ENCODE measurements at places on chromosomes 11 and 22.
A peak's percentile ranks its signal among the peaks of the same experiment; 100 is the strongest.

GRCh38 chr11:71986131-71986530 is 12.6 kb upstream of the IL18BP start:
- no peak for DNase-seq

DNA sequence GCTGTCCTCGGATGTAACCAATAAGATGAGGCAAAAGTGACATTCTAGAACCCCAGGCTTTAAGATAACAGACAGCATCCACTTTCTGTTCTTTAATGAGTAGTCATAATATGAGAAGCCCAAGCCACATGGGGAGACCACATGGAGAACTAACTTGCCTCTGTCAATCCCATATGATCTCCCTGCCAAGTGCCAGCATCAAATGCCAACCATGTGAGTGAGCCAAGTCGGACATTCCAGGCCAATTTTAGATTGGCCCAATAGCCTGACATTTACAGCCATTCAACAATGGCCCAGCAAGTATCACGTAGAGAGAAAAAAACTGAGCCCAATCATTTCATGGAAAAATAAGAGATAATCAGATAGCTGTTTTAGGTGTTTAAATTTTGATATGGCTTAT is 2048.3 kb upstream of the RAG2 start:
- no peak for DNase-seq

DNA sequence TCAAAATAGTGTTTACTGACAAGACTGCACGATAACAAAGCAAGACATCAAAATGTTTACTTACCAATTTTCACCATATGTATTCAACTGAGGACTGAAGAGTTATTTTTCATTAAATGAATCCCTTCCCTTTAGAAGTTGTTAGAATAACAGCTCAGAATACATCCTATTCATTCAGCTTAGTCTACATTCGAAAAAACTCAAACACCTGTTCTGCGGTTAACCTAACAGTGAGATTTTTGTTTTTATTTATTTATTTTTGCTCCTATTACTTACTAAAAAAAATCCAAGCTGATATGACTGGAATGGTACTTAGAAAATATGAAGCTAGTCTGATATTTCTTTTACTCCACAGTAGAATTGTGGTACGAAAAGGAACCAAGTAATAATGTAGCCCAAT is 10.0 kb downstream of the KCNA4 start:
- no peak for DNase-seq

DNA sequence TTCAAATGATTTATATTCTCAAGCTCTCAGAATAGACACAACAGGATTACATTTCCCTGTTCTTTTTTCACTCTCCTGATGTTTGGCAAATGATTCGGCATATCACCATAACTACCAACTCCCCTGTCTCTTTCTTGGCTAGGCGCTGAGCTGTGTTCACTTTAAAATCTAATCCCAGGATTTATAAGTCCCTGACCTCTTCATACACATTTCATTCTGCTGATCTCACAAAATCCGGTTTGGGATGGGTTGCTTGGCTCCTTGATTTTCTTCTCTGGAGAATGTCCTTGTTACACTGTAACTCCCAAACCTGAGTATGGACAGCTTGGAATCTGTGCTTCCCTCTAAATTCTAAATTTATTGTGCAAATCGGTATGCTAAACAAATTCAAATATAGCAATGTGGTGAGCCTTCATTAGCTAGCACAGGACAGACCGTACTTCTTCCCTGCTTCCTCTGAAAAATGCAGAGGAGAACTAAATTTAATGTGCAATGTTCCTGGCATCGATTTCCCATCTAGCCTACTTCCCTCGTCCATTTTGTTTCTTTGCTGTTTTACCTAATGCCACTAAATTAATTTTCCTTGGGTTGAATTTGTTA is 858.5 kb upstream of the FAT3 start:
- DNase-seq = no peak

GRCh38 chr22:26097840-26098239 is 71.4 kb upstream of the SEZ6L start:
- no peak for DNase-seq

GRCh38 chr22:37808294-37808657 is 542 bp downstream of the GCAT start:
- DNase-seq = no peak

DNA sequence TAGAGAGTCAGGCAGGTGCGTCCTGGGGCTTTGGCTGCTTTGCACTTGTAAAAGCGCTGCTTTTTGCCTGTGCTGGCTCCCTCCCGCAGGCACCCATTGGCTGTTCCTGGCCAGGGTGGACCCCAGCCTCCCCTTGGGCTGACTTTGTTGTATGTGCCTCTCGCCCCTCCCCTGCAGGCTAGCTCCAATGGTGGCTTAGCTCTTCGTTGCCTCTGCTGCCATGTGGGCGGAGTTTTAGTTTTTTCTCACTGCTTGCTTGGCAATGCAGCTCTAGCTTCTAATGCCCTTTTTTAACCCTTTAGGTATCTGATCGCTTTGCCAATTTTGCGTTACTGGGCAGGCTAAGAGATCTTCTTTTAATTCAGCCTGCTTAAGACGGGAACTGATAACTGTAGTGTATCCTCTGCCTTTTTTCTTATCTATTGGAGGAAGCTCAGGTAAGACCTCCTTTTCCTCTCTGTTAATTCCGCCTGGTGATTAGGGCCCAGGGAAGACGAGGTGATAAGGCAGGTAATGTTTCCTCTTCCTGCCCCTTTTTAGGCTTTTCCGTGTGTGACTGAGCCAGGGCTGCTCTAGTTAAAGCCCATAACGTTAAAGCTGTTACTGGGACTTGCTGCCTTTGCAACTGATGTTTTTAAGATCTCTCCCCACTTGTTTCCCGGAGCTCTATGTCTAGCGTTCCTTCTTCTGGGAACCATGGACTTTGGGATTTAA is 11.7 kb upstream of the GLYATL1 start:
- peak; percentile 75 for DNase-seq

DNA sequence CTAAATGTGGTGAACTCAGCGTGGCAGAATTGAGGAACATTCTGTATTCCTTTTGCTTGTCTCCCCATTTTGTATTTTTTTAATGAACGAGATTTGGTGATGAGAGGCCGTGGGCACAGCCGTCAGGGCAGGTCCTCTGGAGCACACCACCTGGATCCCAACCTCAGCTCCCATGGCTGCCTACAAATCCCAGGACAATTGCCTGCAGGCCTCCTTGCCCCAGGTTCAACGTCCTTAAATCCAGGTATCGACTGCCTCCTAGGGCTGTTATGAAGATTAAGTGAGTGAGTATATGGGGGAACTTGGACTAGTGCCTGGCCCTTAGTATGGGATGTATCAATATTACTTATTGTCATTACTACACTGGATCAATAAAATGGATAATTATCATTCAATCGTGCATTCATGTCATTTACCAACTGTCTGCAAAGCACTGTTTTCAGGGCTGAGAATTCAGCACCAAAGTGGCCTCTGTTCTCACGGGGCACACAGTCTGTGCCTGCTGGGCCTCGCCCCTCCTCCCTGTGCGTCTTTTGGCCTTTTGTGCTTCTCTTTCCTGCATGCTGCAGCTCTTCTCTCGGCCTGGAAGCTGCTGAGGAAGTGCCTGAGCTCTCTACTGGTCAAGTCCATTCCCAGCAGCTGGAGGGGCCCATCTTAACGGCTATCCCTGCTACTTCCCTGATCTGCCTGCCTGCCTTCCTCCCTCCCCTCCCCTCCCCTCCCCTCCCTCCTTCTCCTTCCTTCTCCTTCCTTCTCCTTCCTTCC is 1343.7 kb downstream of the BRD1 start:
- no peak for DNase-seq

GRCh38 chr11:62120001-62120400 is 3.8 kb upstream of the INCENP start:
- no peak for DNase-seq

DNA sequence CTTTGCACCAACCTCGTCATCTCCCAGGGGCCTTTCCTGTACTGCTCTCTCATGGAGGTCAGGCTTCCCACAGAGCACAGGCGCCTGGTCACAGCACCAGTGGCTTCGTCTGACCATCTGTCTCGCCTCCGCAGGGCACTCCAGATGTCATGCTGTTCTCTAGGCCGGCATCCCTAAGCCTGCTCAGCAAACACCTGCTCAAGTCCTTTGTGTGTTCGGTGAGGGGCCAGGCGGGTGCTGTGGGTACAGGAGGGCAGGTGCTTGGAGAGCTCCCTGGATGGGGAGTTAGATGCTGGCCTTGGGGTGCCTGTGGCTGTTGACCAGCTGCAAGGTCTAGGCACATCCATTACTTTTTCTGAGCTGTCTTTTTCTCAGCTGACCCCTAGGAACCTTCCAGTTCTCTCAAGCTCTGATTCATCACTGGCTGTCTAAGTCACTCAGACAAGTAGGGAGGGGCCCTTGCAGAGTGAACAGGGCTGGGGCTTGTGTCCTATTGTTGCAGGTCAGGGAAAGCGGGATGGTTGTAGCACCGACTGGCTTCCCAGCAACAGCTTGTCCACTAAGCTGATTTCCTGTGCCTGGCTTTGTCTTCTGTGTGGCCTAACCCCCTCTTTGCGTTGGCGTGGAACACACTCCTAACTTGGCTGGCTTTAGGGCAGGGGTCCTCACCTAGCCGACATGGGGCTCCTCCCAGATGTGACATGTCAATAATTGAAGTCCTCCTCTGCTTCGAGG is 9.2 kb downstream of the CLDN5 start:
- DNase-seq = no peak

- no peak for DNase-seq
Measured at GRCh38 chr11:12673601-12673923, 659 bp upstream of the TEAD1 start.

- DNase-seq = no peak
Measured at GRCh38 chr11:122804796-122805195, 33.5 kb upstream of the CRTAM start.

- no peak for DNase-seq
Measured at GRCh38 chr22:19555651-19556050, 31.4 kb upstream of the CLDN5 start.

- DNase-seq = no peak
Measured at GRCh38 chr11:96257036-96257435, 86.0 kb downstream of the MAML2 start.

DNA sequence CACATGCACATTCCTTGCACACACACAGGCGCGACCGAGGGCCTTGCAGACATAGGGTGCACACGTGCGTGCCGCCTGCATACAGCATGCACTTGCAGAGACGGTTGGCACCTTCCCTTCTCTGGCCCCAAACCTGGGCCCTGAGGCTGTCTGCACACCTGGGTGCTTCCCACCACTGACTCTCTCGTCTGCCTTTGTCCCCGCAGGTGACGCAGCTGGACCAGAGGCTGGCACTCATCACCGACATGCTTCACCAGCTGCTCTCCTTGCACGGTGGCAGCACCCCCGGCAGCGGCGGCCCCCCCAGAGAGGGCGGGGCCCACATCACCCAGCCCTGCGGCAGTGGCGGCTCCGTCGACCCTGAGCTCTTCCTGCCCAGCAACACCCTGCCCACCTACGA is 38.0 kb downstream of the CDKN1C start:
- no peak for DNase-seq

GRCh38 chr11:121417055-121417551 is 35.0 kb upstream of the SORL1 start:
- peak; percentile 92 for DNase-seq

- DNase-seq = peak; percentile 45
Measured at GRCh38 chr11:83159902-83160865, 3.3 kb downstream of the PCF11 start.

- DNase-seq = peak; percentile 62
Measured at GRCh38 chr11:313787-314553, at the start of gene IFITM1. IFITM1 (plus strand) TSS chr11:314040; CDS start chr11:314171, 131 bp downstream.

DNA sequence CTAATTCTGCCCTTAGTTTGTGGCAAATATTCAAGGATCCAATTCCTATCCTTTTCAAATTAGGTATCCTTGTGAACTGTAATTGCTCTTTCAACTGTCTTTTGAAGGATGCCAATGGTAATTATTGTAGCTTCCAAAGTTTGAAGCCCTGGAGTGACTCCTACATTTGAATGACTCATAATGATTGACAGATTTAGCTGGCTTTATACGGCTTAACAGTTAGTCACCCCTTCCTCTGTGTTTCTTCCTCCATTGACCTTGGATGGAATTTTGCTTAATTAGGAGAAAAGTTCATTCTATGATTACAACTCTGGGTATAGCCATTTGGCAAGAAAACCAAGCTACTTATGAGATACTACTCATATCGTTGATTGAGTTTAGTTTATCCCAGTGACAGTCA is 639.3 kb upstream of the KIRREL3 start:
- no peak for DNase-seq

- peak; percentile 44 for DNase-seq
Measured at GRCh38 chr22:42368379-42369249, 63.6 kb downstream of the NFAM1 start.

DNA sequence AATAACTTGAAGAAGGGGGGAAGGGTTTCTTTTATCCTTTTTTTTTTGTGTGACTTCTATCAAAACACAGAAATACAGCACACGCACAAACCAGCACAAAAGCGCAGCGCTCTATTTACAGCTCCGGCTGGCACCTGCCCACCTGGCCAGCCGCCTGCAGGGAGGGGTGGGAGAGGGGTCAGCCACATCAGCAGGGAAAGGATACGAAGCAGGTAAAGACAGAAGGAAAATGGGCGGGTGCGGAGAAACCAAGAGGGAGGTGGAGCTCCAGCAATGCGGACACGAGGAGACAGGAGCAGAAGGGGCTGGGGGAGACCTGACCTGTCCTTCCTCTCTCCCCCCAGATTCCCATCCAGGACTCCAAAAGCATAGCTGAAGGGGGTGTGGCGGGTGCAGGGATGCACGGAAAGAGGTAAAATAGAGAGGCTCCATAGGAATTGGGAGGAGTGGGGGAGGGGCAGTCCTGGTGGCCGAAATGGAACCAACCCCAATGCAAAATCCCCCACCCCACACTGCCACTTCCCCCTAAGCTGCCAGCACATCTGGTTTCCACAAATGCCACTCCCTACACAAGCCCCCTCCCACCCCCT is 14.1 kb downstream of the CXCR5 start:
- DNase-seq = peak; percentile 19

DNA sequence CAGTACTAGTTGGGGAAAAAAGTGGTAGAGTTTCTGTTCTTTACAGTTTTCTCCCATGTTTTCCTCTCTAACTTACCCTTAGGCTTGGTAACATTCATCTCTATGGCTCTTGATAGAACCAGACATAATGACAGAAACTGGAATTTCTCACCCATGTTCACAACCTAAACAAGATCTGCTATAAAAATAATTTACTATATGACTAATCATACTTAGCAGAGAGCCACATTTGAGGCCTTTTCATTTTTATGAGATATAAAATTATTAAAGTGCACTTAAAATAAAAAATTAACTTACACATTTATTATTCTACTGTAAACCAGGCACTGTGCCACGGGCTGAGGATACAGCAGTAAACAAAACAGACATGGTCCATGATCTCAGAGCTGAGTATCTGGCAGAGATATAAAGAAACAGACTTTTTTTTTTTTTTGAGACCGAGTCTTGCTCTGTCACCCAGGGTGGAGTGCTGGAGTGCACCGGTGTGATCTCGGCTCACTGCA is 98.1 kb downstream of the GAB2 start:
- DNase-seq = no peak

DNA sequence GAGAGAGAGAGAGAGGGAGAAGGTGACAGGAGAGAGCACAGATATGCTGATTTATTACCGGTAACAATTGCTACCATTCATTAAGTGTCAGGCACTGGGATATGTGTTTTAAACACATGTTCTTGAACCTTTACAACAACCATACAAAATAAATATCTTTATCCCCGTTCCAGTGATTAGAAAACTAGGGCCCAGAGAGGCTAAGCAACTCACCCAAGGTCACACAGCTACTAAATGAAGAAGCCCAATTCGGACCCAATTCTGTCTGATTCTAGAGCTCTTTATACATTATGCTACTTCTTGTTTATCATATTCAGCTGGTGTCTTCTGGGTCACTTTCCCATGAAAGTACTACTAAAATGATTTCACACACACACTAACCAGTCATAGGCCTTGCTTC is 154.0 kb upstream of the RAG2 start:
- DNase-seq = no peak

Measured in colonic mucosa (tissue), 4 donors.